ENCODE measurements at places on chromosomes 5 and 9. TPM values are rescaled to one million over a fixed set of nuclear protein-coding genes. Genes with fewer than 3 reads are reported as not detected.
A peak's percentile ranks its signal among the peaks of the same experiment; 100 is the strongest.

DNA sequence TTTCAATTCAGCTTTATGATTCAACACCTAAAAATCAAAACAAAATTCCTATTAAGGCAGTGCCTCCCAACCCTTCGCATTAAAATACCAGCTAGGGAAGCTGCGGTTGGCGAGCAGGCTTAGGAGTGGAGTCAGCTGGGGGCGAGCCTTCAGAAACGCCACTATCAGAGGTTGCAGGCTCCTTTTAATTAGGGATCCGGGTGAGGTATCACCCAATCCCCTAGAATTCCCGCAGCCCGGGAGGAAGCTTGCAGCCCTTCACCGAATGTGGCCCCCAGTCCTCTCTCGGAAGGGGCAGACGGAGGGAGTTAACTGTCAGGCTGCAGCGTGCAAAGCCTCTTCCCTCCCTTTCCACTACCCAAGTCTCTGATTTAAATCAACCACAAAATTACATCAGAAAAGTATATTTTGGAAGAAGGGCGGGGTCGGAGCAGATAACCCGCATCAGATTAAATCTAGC, 1.7 kb downstream of the STC2 start:
- H3K27me3 ChIP-seq = no peaks in the 10 kb centered on the region
- H3K36me3 ChIP-seq = no peaks in the 10 kb centered on the region
- no peak overlapping the region for H3K4me3 ChIP-seq
- no peak overlapping the region for H3K27ac ChIP-seq

- no peaks in the 10 kb centered on the region for H3K27me3 ChIP-seq
- DNase-seq = no peak
- H3K4me1 ChIP-seq = peaks cover 18% of the 10 kb centered on the region
- H3K4me3 ChIP-seq = no peak overlapping the region
- H3K36me3 ChIP-seq = no peaks in the 10 kb centered on the region
Measured at GRCh38 chr5:126004636-126005035, 418.6 kb upstream of the GRAMD2B start.

GRCh38 chr5:81760521-81760920, 9.6 kb upstream of the SSBP2 start:
- H3K27ac ChIP-seq = no peak overlapping the region
- peaks cover 6% of the 10 kb centered on the region for H3K4me1 ChIP-seq
- no peaks in the 10 kb centered on the region for H3K27me3 ChIP-seq
- DNase-seq = no peak
- H3K4me3 ChIP-seq = no peak overlapping the region
- no peaks in the 10 kb centered on the region for H3K36me3 ChIP-seq

DNA sequence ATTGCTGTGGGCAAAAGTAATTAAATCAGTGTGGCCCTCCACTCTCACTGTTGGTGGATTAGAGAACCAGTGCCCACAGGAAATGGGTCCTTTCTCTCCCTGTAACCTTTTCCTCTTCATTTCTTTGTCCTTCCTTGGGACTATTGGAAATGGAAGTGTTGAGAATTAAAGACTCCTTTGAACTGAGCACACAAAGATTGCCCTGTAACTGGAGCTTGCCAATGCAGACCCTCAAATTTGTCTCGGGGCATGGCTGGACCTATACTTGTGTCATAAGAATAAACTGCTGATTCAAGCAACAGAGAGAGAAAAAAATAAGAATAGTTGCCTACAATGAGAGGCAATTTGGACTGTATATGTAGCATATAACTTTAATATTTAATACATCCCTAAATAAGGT, 13.7 kb downstream of the KCNV2 start:
- H3K4me1 ChIP-seq = peaks cover 11% of the 10 kb centered on the region
- H3K36me3 ChIP-seq = no peaks in the 10 kb centered on the region
- DNase-seq = no peak
- no peak overlapping the region for H3K27ac ChIP-seq

- H3K27me3 ChIP-seq = no peaks in the 10 kb centered on the region
- H3K4me3 ChIP-seq = no peak overlapping the region
- no peak overlapping the region for H3K27ac ChIP-seq
- no peak for DNase-seq
- H3K4me1 ChIP-seq = no peaks in the 10 kb centered on the region
- H3K36me3 ChIP-seq = no peaks in the 10 kb centered on the region
Measured at GRCh38 chr9:33645706-33646105, 121.7 kb downstream of the ANKRD18B start.

GRCh38 chr9:83296123-83296522, 233.2 kb upstream of the RASEF start:
- H3K4me3 ChIP-seq = no peak overlapping the region
- H3K27ac ChIP-seq = no peak overlapping the region
- no peaks in the 10 kb centered on the region for H3K36me3 ChIP-seq
- H3K4me1 ChIP-seq = no peaks in the 10 kb centered on the region
- no peaks in the 10 kb centered on the region for H3K27me3 ChIP-seq

- H3K27ac ChIP-seq = no peak overlapping the region
- no peaks in the 10 kb centered on the region for H3K27me3 ChIP-seq
- no peaks in the 10 kb centered on the region for H3K36me3 ChIP-seq
- DNase-seq = peak; percentile 57
Measured at GRCh38 chr5:78803353-78803752, 154.8 kb upstream of the LHFPL2 start.

Gene SEC24A
- 13.7 TPM for total RNA-seq

- no peaks in the 10 kb centered on the region for H3K36me3 ChIP-seq
- H3K27ac ChIP-seq = no peak overlapping the region
- no peaks in the 10 kb centered on the region for H3K27me3 ChIP-seq
- no peaks in the 10 kb centered on the region for H3K4me1 ChIP-seq
- no peak for DNase-seq
Measured at GRCh38 chr9:77764894-77765780, 117.0 kb upstream of the GNA14 start.

DNA sequence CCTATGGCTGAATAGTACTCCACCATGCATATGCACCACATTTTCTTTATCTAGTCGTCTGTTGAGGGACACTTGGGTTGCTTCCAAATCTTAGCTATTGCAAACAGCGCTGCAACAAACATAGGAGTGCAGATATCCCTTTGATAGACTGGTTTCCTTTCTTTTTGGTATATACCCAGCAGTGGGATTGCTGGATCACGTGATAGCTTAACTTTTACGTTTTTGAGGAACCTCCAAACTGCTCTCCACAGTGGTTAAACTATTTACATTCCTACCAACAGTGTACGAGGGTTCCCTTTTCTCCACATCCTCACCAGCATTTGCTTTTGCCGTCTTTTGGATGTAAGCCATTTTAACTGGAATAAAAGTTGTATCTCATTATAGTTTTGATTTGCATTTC, 142.6 kb downstream of the TARS1 start:
- H3K4me1 ChIP-seq = no peaks in the 10 kb centered on the region
- H3K27ac ChIP-seq = no peak overlapping the region
- no peaks in the 10 kb centered on the region for H3K27me3 ChIP-seq
- no peak for DNase-seq
- H3K4me3 ChIP-seq = no peak overlapping the region

GRCh38 chr5:79464695-79465332, 49.1 kb downstream of the HOMER1 start:
- no peaks in the 10 kb centered on the region for H3K27me3 ChIP-seq
- no peak for DNase-seq
- no peak overlapping the region for H3K4me3 ChIP-seq
- no peaks in the 10 kb centered on the region for H3K4me1 ChIP-seq
- H3K27ac ChIP-seq = no peak overlapping the region
- no peaks in the 10 kb centered on the region for H3K36me3 ChIP-seq

DNA sequence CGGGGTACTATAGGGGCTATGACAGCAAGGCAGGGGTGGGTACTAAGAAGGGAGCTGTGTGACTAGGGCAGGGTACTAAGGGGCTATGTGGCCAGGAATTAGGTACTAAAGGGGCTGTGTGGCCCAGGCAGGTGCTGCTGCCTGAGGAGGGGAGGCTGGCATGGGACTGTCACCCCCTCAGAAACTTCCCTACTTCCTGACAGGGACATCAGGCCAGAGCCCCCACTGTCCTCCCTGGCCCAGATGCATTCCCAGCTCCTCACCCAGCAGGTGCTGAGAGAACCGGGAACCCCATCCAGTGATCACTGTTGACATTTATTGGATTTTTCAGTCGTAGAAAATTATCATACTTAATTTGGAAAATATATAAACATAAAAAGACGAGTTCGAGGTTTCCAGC, 26.6 kb downstream of the IRX2 start:
- no peak overlapping the region for H3K4me3 ChIP-seq
- no peaks in the 10 kb centered on the region for H3K36me3 ChIP-seq
- H3K27ac ChIP-seq = no peak overlapping the region
- H3K4me1 ChIP-seq = no peaks in the 10 kb centered on the region
- no peaks in the 10 kb centered on the region for H3K27me3 ChIP-seq
- no peak for DNase-seq

Gene FRRS1L
- total RNA-seq = 5.3 TPM

- H3K27me3 ChIP-seq = no peaks in the 10 kb centered on the region
- H3K36me3 ChIP-seq = no peaks in the 10 kb centered on the region
- H3K27ac ChIP-seq = no peak overlapping the region
- H3K4me3 ChIP-seq = no peak overlapping the region
Measured at GRCh38 chr5:121497176-121497575, 354.5 kb upstream of the FTMT start.

Gene SGCD
- total RNA-seq = 2.8 TPM

Gene PTGDS
- total RNA-seq = 5,948 TPM

- no peaks in the 10 kb centered on the region for H3K27me3 ChIP-seq
- DNase-seq = no peak
- no peaks in the 10 kb centered on the region for H3K4me1 ChIP-seq
Measured at GRCh38 chr9:117363006-117363405, 51.9 kb downstream of the ASTN2 start.

Gene TMEM8B
- 22.2 TPM for total RNA-seq

All from testis (tissue), 5 donors.